ENCODE measurements at places on chromosomes 1 and 21. TPM values are rescaled to one million over a fixed set of nuclear protein-coding genes. Genes with fewer than 3 reads are reported as not detected.

PLA2G2F gene
- not detected for total RNA-seq

ACOT11 gene
- total RNA-seq = 7.0 TPM

SRM gene
- total RNA-seq = 55.1 TPM

CDC7 gene
- total RNA-seq = 11.8 TPM

NR5A2 gene
- total RNA-seq = not detected

GPR89B gene
- 12.0 TPM for total RNA-seq

CACNA1E gene
- not detected for total RNA-seq

ASPM gene
- 27.5 TPM for total RNA-seq

HCRTR1 gene
- not detected for total RNA-seq

Data from hair follicular keratinocyte (primary cell).